ENCODE measurements at places on chromosomes 16 and 17. TPM values are rescaled to one million over a fixed set of nuclear protein-coding genes. Genes with fewer than 3 reads are reported as not detected.

The LPO gene
- polyA plus RNA-seq, result 0.44 TPM

The CA10 gene
- 0.19 TPM for polyA plus RNA-seq

The HSD17B2 gene
- 119 TPM for polyA plus RNA-seq

The KRT31 gene
- polyA plus RNA-seq, result not detected

The PDPR gene
- 26.6 TPM for polyA plus RNA-seq

The NLK gene
- polyA plus RNA-seq, result 11.2 TPM

The TEKT1 gene
- not detected for polyA plus RNA-seq

The HCRT gene
- polyA plus RNA-seq, result not detected

- no peaks in the 10 kb centered on the region for H3K36me3 ChIP-seq
- no peaks in the 10 kb centered on the region for H3K4me1 ChIP-seq
- no peaks in the 10 kb centered on the region for H3K27me3 ChIP-seq
- no peak overlapping the region for H3K27ac ChIP-seq
- DNase-seq, result no peak
- no peak overlapping the region for H3K4me3 ChIP-seq
These were observed 584.5 kb downstream of the HS3ST4 start for GRCh38 chr16:26276289-26276688.

- no peak for DNase-seq
- no peaks in the 10 kb centered on the region for H3K27me3 ChIP-seq
These were observed 653.1 kb upstream of the SOX9 start for GRCh38 chr17:71467719-71468118.

DNA sequence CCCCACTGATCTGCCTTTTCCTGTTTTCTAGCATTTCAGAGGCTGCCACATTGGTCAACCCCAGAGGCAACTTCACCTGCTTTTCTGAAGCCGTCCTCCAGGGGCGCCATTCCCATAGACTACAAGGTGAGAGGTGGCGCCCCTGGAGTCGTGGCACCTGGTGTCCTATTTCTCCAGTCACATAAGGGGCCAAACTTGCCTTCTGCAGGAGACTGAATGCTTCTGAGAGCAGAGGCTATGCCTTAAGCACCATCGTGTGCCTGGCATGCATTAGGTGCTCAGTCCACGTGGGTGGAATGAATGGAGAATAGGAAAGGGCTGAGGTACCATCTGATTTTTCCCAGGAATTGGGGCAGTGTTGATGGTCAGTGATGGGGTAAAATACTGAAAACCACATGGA, 164.8 kb downstream of the HAPSTR1 start:
- peak; percentile 43 for DNase-seq
- no peaks in the 10 kb centered on the region for H3K4me1 ChIP-seq
- no peak overlapping the region for H3K27ac ChIP-seq
- H3K27me3 ChIP-seq, result no peaks in the 10 kb centered on the region

DNA sequence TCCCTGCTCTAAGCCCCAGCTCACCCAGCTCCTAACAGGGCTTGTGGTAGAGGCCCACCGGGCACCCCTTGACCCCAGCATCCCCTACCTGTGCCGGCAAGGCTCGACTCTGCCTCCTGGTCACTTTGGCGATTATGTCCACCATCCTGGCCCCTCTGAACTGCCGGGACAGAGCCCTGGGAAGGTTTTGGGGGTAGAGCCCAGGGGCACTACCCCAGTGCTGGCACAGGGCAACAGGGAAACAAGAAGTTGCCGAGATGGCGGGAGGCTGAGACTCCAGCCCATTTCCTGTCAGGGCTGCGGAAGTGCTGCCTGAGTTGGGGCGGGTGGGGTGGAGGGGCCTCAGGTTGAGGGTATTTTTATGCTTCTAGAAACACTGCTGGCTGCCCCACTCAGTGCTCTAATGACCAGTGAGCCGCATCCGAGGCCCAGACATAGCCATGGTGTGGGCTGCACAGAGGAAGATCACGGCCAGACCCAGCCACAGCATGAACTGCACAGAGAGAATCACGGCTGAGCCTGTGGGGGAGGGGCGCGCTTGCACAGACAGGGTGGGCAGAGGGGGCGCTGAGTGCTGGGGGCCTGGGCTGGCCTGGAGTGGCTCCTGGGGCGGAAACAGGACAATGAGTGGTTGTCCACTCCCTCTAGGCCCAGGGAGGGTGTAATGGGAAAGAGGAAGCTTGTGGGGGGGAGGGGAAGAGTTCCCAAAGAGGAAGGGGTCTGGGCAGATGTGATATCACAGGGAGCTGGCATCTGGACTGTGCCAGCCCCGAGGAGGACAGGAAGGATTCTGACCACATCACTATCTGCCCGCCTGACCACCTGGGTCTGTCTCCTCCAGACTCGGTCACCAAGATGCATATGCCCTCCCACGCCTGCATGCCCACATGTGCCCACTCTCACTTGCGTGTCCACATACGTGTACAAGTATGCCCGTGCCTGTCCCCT, 22.3 kb downstream of the ARHGAP27 start:
- H3K4me1 ChIP-seq, result peaks cover 11% of the 10 kb centered on the region
- no peak overlapping the region for H3K4me3 ChIP-seq
- peak overlapping the region; percentile 95 for H3K27ac ChIP-seq
- DNase-seq, result no peak

DNA sequence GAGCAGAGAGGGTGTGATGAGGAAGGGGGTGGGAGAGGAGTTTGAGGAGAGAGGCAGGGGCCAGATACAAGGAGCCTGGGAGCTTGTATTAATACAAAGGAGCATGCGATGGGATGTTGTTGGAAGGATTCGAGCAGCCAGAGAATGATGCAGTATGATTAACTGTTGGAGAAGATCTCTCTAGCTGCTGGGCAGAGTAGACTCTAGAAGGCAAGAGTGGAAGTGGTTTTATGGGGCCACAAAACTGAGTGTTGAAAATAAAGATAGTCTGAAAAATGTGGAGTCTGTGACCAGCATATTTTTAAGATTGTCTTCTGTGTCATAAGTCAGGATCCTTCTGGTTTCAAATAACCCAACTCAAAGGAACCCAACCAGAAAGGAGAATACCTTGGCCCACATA, 98.3 kb downstream of the MSI2 start:
- no peaks in the 10 kb centered on the region for H3K27me3 ChIP-seq
- H3K36me3 ChIP-seq, result peaks cover 22% of the 10 kb centered on the region
- peaks cover 24% of the 10 kb centered on the region for H3K4me1 ChIP-seq
- peak overlapping the region; percentile 79 for H3K27ac ChIP-seq
- no peak for DNase-seq

- H3K27ac ChIP-seq, result no peak overlapping the region
- H3K4me3 ChIP-seq, result no peak overlapping the region
- no peaks in the 10 kb centered on the region for H3K27me3 ChIP-seq
- H3K4me1 ChIP-seq, result no peaks in the 10 kb centered on the region
These were observed 25.4 kb upstream of the ADCY9 start for GRCh38 chr16:4141604-4142003.

DNA sequence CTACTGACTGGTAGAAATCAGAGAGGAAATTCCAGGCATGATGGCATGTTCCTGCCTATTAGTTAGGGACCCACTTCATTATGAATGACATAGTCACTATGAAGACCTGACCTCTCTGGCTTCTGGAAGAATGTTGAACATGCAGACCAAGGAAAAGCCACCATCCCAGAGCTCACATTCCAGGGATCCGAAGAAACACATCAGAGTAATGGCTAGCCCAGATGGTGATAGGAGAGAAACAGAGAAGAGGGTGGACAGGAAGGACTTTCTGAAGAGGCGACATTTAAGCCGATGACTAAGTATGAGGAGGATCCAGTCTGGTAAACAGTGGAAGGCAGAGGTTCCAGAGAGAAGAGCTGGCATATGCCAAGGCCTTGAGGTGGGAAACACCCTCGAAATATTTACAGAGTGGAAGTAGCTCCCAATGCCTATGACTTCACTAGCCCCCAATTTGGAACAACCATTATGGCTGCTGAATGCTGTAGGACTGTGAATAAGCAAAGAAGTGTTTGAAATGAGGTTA, 216.2 kb downstream of the RBFOX1 start:
- no peak for DNase-seq
- no peaks in the 10 kb centered on the region for H3K4me1 ChIP-seq
- no peak overlapping the region for H3K27ac ChIP-seq
- H3K27me3 ChIP-seq, result no peaks in the 10 kb centered on the region
- H3K36me3 ChIP-seq, result no peaks in the 10 kb centered on the region
- H3K4me3 ChIP-seq, result no peak overlapping the region

DNA sequence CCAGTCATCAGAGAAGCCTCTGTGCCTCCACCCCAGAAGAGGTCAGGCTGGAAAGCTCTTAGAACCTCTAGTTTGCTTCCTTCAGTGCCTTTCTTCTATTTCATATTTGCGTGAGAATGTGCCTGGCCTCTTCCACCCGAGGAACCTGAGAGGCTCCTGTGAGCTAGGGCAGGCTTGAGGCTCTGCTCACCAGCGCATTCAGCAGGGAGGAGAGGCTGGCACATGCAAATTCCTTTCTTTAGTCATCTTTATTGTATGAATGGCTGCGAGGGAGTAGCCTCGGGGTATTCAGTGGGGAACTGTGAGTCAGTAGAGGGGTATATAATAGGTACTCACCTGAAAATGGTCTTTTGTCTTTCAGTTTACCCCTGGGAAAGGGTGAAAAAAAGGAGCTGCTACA, 268.3 kb downstream of the ABCC12 start:
- no peak for DNase-seq
- no peak overlapping the region for H3K4me3 ChIP-seq
- no peaks in the 10 kb centered on the region for H3K4me1 ChIP-seq
- H3K27me3 ChIP-seq, result no peaks in the 10 kb centered on the region
- no peaks in the 10 kb centered on the region for H3K36me3 ChIP-seq

DNA sequence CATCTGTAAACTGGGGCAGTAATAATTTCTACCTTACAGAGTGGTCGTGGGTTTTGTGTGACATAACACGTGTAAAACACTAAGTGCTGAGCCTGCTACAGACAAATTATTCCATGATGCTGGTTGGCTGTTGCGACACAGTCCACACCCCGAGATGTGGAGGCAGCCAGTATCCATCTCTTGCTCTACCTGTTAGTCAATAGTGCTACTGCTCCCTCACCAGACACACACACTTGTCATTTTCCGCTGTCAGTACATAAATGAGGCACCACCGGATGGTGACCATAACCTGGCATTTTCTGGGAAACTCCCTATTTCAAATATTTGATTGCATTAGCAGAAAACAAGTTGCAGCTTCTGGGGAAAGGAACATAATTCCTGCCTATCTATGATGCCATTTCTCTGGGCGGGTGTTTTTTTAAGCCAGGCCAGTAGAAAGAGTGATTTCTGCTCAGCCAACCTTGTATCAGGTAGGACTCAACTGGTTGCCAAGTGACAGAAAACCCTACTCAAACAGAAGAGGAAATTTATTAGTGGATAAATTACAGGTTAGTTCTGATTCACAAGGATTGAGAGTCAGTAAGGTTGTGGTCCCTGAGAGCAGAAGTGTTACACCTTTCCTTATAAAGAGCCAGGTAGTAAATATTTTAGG, 24.1 kb downstream of the DNAJA2 start:
- peaks cover 2% of the 10 kb centered on the region for H3K36me3 ChIP-seq
- no peak for DNase-seq
- H3K4me3 ChIP-seq, result no peak overlapping the region
- no peaks in the 10 kb centered on the region for H3K4me1 ChIP-seq
- no peak overlapping the region for H3K27ac ChIP-seq

- H3K4me1 ChIP-seq, result no peaks in the 10 kb centered on the region
- H3K4me3 ChIP-seq, result no peak overlapping the region
- DNase-seq, result no peak
- H3K36me3 ChIP-seq, result no peaks in the 10 kb centered on the region
These were observed 1.3 kb downstream of the ADCY7 start for GRCh38 chr16:50267651-50268050.

GRCh38 chr16:3036726-3037315, at the start of gene BICDL2:
TSS of gene BICDL2 (minus strand) at chr16:3036944. CDS start at chr16:3035496, 1,448 bp downstream.
- peak; percentile 77 for DNase-seq
- H3K4me1 ChIP-seq, result no peaks in the 10 kb centered on the region
- H3K27ac ChIP-seq, result peak within 1 kb of the TSS; percentile 50
- H3K4me3 ChIP-seq, result peak within 1 kb of the TSS; percentile 59

- no peak overlapping the region for H3K4me3 ChIP-seq
- H3K27ac ChIP-seq, result no peak overlapping the region
- H3K36me3 ChIP-seq, result no peaks in the 10 kb centered on the region
- H3K27me3 ChIP-seq, result no peaks in the 10 kb centered on the region
- no peaks in the 10 kb centered on the region for H3K4me1 ChIP-seq
These were observed 3.7 kb upstream of the C16orf78 start for GRCh38 chr16:49369651-49370611.

DNA sequence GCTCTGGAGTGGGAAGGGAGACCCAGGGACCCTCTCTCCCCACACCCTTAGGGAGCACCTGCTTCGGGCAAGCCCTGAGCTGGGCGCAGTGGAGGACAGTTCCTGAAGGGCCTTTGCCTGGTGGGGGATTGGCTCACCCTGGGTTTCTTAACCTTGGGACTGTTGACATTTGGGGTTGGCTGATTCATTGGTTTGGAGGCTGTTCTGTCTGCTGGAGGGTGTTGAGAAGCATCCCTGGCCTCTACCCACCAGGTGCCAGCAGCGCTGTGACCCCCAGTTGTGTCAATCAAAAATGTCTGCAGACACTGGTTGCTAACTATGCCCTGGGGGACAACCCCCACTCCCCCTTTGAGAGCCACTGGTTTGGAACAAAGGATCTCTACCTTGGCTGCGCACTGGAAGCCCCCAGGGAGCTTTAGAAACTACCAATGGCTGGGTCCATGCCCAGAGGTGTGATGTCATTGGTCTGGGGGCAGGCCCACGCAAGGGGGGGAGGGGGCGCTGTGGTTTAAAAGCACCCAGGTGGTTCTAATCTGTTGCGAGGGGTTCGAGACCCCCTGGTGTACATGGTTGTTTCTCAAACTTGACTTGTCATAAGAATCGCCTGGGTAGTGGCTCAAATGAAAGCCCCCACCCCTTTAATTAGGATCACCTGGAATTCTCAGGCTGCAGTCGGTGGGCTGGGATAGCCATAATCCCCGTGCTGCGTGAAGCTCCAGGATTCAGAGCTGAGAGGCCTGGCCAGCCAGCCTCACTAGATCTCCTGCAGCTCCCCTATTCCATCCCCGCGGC, 151.9 kb upstream of the GSE1 start:
- no peak for DNase-seq
- no peak overlapping the region for H3K4me3 ChIP-seq
- H3K4me1 ChIP-seq, result peaks cover 3% of the 10 kb centered on the region
- no peaks in the 10 kb centered on the region for H3K36me3 ChIP-seq

DNA sequence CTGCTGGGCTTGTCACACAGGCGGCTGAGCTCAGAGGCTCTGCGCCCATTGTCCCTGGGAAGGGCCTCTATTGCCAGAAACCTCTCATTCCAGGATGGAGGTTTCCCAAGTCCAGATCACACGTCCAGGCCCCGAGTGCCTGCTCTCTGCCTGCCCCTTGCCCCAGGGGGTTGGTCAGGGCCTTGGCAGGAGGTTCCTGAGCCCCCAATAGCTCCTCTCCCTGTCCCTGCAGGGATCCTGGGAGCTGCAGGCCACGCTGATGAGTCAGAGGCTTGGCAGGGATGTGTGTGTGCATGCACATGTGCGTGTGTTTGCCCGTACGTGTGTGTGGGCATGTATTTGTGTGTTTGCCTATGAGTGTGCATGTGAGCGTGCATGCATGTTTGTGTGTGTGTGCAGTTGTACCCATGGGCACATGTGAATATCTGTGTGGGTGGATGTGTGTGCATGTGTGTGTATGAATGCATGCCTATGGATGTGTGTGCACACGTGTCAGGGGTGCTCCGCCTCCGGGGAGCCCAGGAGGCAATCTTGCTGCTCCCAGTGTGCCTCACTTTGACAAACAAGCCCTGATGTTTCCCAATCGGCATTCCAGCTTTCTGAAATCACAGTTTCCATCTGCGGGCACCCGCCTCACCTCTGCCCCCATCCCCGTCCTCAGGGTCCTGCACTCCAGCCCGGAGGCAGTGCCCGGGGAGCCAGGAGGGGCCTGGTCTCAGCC, 98.4 kb upstream of the GSE1 start:
- H3K27me3 ChIP-seq, result no peaks in the 10 kb centered on the region
- H3K36me3 ChIP-seq, result peaks cover 49% of the 10 kb centered on the region
- no peak overlapping the region for H3K4me3 ChIP-seq
